ENCODE measurements at places on chromosomes 1 and 21. TPM values are rescaled to one million over a fixed set of nuclear protein-coding genes. Genes with fewer than 3 reads are reported as not detected.

GNAT2 gene
- total RNA-seq, result not detected

GRCh38 chr1:115826628-115827027, 14.3 kb downstream of the NHLH2 start:
- H3K4me1 ChIP-seq, result peaks cover 8% of the 10 kb centered on the region
- peaks cover 54% of the 10 kb centered on the region for H3K27me3 ChIP-seq

GRCh38 chr1:102886638-102887037, 221.7 kb downstream of the COL11A1 start:
- H3K27me3 ChIP-seq, result no peaks in the 10 kb centered on the region
- no peak overlapping the region for H3K4me3 ChIP-seq
- no peaks in the 10 kb centered on the region for H3K36me3 ChIP-seq
- DNase-seq, result no peak

TPTE gene
- not detected for total RNA-seq

- H3K36me3 ChIP-seq, result peaks cover 15% of the 10 kb centered on the region
- no peak overlapping the region for H3K27ac ChIP-seq
- peak; percentile 14 for DNase-seq
Observed at GRCh38 chr1:2312515-2313301, 78.6 kb downstream of the MORN1 start.

FNDC10 gene
- 0.40 TPM for total RNA-seq

GRCh38 chr1:76581712-76582111, 285.6 kb upstream of the ST6GALNAC5 start:
- no peaks in the 10 kb centered on the region for H3K27me3 ChIP-seq
- no peaks in the 10 kb centered on the region for H3K36me3 ChIP-seq
- H3K4me1 ChIP-seq, result no peaks in the 10 kb centered on the region
- H3K4me3 ChIP-seq, result no peak overlapping the region
- DNase-seq, result no peak

GRCh38 chr1:6462412-6463119, 3.4 kb downstream of the TNFRSF25 start:
- no peak overlapping the region for H3K4me3 ChIP-seq
- no peaks in the 10 kb centered on the region for H3K4me1 ChIP-seq
- H3K36me3 ChIP-seq, result no peaks in the 10 kb centered on the region
- DNase-seq, result no peak

Data from lung (tissue), 17 donors.